ENCODE measurements at places on chromosomes 12 and 14.

DNA sequence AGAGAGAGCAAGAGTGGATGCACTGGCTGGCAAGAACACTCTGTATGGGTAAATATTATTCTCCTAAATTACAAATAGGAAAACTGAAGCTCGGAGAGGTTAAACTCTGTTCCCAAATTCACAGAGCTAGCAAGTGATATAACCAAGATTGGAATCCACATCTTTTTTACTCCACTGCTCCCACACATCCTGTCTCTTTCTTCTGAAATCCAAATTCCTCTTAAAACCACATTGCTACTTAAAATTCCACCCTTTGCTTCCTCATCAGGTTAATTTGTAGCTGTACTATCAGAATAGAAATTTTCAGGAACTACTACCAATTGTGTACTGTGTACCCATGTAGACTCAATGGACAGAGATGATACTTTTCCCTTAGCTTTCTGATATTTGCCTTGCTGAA, 74.4 kb downstream of the ARMH4 start:
- DNase-seq = no peak

GRCh38 chr14:84789012-84789411, 740.9 kb upstream of the FLRT2 start:
- DNase-seq = no peak

DNA sequence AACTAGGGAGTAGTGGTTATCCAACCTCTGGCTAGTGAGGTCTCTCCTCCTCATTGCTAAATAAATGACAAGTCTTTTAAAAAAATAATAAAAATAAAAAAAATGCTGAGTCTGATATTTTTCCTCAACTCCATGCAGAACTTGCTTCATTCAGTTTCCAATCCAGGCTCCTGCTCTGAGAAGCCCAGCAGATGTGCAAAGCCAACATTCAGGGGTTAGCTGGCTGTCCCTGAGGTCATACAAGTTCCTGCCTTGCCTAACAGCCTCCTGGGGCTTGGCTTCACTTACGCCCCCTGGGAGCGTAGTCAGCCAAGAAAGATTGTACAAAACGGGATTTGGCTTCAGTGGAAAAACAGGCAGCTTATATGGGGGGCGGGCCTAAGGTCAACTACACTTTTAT, 23.3 kb downstream of the RTRAF start:
- DNase-seq = no peak

DNA sequence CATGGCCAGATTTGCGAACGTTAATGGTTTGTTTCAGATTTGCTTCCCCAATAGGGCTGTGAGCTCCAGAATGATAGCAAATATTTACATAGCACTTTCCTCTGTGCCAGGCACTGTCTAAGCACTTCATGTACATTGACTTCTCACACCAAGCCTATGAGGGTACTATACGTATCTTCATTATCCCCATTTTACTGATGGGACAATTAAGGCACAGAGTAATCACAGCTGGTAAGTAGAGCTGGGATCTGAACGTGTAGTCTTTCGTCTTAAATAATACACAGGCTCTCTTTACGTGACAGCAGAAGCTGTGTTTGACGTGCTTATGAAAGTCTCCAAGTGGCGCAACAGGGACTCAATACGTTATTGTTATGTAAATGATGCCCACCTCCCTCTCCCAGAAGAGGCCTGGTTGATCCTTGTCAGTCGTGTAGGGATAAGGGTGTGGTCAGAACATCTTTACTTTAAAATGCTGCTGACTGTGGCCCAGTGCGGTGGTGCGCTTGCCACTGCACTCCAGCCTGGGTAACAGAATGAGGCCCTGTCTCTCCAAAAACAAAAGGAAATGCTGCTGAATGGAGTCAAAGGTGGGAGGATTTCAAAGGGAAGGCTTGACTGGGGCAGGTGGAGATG, 66.3 kb upstream of the TCL1B start:
- no peak for DNase-seq

DNA sequence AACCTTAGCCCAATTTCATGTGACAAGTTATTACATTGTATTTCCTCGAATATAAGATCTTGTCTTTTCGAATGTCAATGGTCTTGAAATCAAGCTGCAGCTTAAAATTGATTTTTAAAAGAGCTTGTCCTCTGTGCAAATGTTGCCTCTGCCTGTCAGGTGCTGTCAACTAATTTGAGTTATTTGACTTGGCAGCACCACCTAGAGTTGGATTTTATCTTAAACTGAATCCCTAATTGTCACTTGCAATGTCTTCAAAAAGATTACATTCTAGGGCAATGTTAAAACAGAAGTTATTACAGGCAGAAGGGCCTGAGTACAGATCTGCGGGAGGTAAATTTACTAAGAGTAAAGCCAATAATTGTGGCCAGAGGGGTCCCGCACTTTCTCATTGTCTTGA, 26.2 kb upstream of the TUNAR start:
- DNase-seq = no peak

- no peak for DNase-seq
These were observed 127.4 kb downstream of the CACNA1C start for GRCh38 chr12:2179953-2180736.

DNA sequence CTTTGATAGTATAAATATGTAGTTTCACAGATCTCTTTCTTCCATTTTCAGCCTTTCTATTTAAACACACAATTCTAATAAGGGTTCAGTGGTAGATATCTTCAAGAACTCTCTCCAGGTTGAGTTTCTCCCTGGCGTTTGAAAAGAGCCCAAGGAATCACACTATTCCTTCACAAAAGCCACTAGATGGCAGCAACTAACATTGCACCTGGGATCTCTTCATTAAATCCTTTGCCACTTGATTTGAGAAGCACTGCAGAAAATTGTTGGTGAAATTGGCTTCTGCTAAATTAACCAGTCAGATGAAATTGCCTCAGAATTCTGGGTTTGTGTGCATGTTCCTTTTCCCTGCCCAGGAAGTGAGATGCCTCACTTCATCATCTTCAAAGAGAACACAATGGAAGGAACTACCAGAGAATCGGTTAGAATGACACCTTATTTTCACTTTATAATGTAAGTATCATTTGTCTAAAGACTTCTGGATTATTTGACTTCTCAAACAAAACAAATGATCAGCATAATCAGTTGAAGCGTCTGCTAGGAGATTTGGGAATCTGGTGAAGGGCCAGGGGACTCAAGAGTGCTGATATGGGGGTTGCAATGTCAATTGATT, 6.8 kb downstream of the CCDC198 start:
- no peak for DNase-seq
